ENCODE measurements at places on chromosomes 6 and 20.

DNA sequence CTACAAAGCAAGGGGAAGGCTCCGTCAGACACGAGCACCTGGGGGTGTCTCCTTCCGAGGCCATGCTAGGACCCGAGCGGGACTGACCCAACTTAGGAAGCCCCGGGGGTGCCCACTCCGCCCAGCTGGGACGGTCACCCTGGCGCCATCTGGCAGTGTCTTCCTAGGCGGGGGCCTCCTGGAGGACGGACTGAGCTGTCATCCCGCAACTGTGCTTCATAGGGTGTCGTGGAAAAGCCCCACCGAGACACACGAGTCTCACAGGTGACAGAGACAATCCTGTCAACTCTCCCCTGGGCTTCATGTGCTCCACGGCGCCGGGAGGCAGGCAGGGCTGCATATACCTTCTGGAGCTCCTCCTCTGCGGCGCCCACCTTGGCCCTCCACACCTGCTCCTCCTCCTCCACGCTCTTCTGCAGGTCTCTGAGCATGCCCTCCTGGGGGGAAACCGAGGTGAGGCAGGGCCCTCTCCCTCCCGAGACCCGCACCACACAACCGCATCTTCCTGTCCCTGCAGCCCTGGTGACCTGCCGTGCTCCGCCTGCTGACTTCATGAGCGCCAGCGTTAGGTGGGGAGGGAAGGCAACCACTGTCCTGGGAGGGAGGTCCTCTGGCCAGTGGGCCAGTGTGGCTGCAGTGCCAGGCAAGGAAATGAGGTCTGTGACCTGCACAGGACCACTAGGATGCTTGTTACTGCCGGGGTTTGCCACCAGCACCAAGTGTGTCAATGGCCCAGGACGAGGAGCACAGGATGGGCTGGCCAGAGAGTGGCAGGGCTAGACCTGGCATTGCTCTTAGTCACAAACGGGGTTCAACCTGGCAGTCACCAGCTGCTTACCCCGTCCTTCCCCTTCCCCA, 50.7 kb downstream of the DSTN start:
- DNase-seq, result no peak

DNA sequence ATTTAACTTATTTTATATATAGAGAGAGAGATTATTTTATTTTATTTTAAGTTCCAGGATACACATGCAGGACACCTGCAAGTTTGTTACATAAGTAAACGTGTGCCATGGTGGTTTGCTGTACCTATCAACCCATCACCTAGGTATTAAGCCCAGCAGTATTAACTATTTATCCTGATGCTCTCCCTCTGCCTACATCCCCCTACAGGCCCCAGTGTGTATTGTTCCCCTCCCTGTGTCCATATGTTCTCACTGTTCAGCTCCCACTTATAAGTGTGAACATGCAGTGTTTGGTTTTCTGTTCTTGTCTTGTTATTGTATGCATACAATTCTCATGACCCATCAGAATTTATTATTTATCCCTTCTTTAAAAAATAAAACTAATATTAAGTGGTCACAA, 34.6 kb downstream of the FKBP1C start:
- no peak for DNase-seq

- DNase-seq, result no peak
These were observed 42.9 kb downstream of the RSPO4 start for GRCh38 chr20:958936-959815.

DNA sequence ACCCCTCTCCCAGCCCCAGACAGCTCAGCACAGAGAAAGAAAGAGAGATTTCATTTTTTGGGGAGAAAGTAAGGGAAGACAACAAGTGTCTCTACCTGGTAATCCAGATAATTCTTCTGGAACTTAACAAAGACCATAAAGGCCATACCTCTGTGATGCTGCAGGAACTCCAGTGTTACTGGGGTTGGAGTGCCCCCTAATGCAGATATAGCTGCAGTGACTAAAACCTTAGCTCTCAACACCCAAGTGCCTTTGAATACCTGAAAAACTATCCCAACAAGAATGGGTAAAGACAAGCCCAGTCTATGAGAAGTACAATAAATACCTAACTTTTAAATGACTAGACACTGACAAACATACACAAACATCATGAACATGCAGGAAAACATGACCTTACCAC, 365.3 kb upstream of the PTCHD4 start:
- DNase-seq, result no peak

DNA sequence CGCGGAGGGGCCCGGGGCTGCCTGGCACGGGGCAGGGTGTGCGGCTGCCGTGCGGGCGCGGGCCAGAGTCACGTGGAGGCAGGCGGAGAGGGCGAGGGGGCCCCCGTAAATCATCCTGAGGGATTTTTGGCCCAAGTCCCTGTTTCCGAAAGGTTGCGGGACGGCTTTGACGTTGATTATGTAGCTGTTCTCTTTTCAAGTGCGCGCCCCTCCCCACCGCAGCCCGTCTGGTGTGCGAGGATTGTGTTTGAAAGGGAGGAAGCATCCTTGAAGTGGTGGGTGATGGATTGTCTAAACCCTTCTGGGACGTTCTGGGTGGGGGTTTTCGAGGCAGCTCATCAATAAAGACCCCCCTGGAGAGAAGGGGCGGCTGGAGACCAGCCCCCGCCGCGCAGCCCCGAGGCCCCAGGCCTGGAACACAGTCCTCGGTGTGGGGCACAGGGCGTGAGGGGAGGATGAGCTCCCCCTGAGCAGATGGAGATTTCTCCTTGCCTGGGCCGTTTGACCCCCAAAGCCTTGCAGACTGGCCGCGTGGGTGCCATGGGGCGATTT, 7.0 kb upstream of the FOXF2 start:
- DNase-seq, result no peak

DNA sequence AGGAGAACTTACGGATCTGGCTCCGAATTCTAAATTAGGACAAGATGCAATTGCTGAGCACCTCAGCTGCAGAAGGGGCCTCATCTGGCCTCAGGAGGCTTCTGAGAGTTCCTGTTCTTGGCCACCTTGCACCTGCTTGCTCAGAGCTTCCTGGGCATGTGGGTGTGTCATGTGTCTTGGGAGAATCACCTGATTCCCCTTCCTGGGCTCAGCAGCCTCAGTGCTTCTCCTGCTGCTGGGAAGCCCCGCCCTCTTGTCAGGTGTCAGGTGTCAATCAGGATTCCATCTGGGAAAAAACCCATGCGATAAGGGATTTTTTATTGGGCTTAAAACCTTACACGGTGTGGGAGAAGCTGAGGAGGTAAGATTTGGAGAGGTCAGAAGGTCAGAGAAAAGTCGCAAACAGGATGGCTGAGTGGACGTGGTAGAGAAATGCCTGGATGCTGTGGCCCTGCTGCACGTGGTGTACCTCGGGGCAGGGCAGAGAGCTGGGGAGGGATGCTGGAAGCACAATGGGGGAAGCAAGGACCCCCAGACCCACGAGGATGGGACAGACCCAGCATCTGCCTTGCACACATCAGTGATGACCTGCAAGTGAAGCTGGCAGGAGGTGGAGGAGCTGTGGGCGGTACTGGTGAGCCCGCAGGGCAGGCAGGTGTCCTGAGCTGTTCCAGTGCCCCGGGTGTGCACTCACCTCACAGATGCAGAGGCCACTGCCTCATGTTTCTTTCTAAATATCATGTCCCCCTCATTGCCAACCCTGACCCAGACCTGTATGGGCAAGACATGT, 170.8 kb downstream of the CDH4 start:
- DNase-seq, result no peak

DNA sequence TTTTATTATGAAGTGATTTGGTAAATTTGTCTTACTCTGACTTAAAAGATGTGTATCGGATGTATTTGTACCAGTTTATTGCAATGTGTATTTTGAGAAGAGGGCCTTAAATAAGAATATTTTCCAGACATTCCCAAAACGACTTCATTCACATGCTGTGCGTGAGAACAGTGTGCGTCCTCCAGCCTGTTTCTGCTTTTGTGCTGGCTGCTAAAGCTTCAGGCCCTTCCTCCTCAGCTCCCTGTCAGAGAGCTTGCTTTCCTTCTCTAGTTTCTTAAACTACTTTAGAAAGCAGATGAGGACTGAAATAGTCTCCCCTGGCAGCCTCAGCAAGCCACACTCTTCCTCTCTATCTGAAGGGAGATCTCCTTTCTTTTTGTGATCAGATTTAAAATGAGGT, 157.8 kb downstream of the SAMD5 start:
- no peak for DNase-seq

DNA sequence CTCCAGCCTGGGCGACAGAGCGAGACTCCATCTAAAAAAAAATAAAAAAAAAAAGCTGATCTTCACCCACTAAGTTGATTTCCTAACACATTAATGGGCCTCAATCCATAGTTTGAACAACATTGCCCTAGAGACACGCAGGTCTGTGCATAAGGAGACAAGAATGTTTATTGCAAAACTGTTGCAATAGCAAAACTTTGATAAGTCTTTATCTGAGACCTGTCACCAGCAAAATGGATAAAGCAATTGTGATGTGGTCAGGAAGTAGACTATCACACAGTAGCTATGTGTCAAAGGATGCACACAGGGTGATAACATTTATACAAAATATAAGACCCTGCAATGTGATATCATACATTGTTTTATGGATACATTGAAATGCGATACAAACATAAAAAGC, 4.2 kb upstream of the ITPR3 start:
- DNase-seq, result no peak

- no peak for DNase-seq
These were observed 8.1 kb upstream of the HINT3 start for GRCh38 chr6:125948455-125948854.

DNA sequence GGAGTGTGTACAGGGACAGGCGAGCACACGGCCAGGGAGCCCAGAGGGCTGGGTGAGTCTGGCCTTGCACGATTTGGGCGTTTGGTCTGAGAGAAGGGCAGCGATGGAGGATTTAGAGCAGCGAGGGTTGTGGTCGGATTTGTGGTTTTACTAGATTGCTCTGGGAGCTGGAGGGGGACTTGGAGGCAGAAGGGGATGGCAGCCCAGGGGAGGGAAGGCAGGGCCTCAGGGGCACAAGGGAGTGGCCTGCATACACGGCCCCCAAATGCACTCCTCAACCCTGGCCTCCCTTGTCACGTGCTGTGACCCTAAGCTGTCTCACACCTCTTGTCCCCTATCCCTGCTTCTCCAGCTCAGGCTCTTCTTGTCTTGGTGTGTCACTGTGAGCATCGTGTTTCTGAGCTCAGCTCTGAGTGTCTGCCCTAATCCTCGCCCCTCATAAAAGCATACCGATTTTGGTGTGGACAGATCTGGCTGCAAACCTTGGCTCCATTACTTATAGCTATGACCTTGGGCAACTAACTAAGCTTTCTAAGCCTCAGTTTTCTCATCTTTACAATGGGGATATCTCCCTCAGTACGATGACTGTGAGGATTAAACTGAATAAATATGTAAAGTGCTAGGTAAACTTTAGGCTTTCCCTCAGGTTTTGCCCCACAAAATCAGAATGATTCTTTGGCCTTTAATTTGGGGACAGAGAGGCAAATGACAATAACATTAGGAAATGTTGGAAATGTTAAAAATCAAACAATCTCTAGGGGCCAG, 120.1 kb upstream of the ARMC2 start:
- DNase-seq, result no peak
